ENCODE measurements at places on chromosomes 13 and 19.

DNA sequence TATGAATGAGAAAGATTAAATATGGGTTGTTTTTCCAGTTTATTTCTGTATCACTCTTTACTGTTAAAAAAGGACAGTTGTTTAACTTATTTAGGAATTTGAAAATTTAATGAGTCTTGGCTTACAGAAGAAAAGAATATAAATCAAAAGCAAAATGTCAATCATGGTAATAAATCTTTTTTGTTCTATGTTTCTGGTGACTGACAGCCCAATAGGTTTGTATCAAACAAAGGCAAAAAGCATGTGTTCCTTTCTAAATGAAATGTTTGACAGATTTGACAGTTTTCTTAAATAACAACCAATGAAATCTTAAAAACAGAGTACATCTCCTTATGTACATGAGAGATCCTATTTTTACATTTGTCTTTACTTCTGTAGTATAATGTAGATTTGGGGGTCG, 11.0 kb downstream of the PCDH9 start:
- DNase-seq = no peak

DNA sequence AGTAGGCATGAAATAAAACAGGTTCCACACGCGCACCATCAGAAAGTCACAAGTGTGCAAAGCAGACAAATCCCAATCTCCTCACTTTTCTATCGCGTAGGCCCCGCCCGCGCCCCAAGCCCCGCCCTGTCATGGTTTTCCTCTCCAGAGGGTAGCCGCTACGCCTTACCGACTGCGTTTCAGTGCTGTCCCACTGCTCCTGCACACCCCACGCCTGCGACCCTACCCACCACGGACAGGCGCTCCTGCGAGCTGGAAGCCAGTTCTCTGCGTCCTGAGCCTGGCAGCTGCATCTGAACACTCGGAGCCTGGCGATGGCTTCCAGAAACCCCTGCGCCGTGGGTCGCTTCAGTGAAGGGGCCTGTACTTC, 379 bp upstream of the ZNF470 start:
- no peak for DNase-seq

DNA sequence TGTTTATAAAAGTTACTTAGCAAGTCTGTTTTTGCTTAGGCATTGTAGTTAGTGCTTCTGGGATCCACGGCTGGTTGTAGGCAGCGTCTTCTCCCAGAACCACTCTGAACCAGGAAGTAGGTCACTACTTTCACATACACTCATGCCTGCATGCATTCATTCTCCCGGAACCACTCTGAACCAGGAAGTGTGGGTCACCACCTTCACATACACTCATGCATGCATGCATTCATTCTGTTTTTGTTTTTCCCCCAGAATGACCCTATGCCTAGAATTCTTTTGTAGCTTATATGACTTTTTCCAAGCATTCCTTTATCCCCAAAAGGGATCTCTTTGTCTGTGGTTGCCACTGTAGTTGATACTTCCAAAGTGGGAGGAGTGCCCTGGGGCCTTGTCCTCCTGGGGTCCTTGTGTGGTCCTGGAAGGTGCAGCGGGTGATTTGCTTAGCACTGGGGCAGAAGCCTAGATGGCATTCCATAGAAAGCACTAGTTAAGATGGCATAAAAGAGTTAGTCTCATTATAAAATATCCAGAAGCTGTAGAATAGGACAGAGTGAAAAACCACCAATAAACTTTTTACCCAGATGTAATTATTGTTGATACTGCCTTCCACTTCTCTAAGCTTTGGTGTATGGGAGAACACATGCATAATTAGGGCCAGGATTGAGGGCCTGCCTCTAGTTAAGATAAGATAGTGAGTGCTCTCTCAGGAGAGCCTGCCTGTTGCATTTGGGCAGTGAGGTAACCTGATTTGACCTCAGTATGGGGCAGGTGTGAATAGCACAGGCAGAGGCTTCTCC, 68.6 kb upstream of the TEX29 start:
- no peak for DNase-seq

GRCh38 chr13:58087566-58087965, 456.0 kb downstream of the PCDH17 start:
- no peak for DNase-seq

DNA sequence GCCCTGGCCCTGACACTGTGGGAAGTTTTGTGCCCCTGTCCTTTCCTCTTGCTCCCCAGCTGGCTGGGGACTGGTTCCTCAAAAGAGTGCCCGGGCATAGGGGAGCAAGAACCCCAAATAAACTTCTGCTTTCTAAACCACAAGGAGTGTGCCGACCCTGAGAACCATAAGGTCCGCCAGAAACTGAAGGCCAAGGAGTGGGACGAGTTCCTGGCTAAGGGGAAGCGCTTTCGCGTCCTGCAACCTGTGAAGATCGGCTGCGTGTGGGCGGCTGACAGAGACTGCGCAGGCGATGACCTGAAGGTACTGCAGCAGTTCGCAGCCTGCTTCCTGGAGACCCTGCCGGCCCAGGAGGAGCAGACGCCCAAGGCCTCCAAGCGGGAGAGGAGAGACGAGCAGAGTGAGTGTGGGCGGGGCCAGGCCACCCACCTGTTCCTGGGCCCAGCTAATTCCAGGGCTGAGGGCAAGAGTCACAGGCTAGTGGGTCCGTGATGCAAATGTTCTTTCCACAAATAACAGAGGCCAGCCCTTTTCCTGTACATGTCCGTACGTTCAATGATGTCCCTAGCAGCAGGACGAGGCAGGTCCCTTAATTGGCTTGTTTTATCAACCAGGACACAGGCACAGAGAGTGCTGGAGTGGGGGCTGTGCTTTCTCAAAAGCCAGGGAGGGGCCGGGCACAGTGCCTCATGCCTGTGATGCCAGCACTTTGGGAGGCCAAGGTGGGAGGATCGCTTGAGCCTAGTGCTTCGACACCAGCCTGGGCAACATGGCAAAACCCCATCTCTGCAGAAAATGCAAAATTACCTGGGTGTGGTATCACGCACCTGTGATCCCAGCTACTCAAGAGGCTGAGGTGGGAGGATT, 25.6 kb downstream of the UBXN6 start:
- DNase-seq = no peak

- DNase-seq = no peak
Observed at GRCh38 chr19:21210037-21210621, 68.3 kb downstream of the ZNF431 start.

- no peak for DNase-seq
Observed at GRCh38 chr13:77291774-77292173, 35.1 kb downstream of the MYCBP2 start.

DNA sequence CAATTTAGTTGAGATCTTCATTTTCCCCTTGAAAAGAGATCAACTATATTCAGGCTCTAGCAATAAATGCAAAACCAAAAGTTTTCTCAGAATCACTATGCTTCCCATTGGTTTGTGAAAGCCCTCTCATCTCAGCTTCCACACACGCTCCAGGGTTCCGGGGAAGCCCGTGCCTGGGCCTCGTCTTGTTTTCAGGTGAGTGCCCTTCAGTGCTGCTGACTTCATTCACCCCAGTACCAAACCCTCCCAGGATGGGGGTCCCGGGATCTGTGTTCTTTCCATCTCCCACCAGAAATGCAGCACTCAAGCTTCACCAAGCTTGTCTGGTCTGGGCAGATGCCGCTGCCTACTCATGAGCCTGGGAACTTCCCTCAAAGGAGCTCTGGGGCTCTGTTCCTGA, 97.7 kb downstream of the TEX29 start:
- no peak for DNase-seq

GRCh38 chr13:25490236-25490635, 118.5 kb downstream of the ATP8A2 start:
- no peak for DNase-seq

GRCh38 chr13:104694397-104694796, 1628.2 kb upstream of the SLC10A2 start:
- no peak for DNase-seq

DNA sequence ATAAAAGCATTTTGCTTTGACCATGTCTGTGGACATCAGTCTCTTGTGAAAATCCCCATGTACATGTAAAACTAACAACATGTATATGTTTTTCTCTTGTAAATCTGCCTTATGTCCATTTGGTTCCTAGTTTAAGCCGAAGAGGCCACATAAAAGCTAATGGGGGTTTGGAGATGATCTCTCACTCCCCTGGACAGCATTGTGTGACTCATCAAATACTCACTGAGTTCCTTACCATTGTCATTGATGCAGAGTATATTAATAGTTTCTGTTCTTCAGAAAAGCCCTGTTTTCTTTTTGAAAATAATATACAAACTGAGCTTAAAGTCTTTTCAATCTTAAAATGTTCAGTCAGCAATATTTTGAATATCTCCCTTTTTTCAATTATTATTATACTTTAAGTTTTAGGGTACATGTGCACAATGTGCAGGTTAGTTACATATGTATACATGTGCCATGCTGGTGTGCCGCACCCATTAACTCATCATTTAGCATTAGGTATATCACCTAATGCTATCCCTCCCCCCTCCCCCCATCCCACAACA, 536.7 kb upstream of the HTR2A start:
- DNase-seq = no peak

All from NAMALWA (cell line).